ENCODE measurements at places on chromosomes 3 and 15.

GRCh38 chr3:121748680-121749275 is 763 bp downstream of the GOLGB1 start:
- no peak for DNase-seq

- DNase-seq = no peak
Measured at GRCh38 chr3:189863031-189863430, 231.8 kb downstream of the TP63 start.

- DNase-seq = no peak
Measured at GRCh38 chr3:186920301-186920700, 10.0 kb upstream of the ST6GAL1 start.

- peak; percentile 50 for DNase-seq
Measured at GRCh38 chr15:78709263-78709882, 68.4 kb upstream of the CHRNB4 start.
